Activated naive CD4-positive, alpha-beta T cell treated with Interleukin-2 at 50 U/mL for 16 hours (primary cell): ENCODE measurements at places on chromosomes 11 and 22.

- no peak for DNase-seq
Observed at GRCh38 chr11:69817265-69818230, 1.7 kb downstream of the FGF3 start.

GRCh38 chr22:31932863-31933262, 11.5 kb upstream of the YWHAH start:
- no peak for DNase-seq

GRCh38 chr22:30867746-30868662, 100.6 kb downstream of the MORC2 start:
- DNase-seq: no peak

- no peak for DNase-seq
Observed at GRCh38 chr22:42364604-42365110, 67.5 kb downstream of the NFAM1 start.

DNA sequence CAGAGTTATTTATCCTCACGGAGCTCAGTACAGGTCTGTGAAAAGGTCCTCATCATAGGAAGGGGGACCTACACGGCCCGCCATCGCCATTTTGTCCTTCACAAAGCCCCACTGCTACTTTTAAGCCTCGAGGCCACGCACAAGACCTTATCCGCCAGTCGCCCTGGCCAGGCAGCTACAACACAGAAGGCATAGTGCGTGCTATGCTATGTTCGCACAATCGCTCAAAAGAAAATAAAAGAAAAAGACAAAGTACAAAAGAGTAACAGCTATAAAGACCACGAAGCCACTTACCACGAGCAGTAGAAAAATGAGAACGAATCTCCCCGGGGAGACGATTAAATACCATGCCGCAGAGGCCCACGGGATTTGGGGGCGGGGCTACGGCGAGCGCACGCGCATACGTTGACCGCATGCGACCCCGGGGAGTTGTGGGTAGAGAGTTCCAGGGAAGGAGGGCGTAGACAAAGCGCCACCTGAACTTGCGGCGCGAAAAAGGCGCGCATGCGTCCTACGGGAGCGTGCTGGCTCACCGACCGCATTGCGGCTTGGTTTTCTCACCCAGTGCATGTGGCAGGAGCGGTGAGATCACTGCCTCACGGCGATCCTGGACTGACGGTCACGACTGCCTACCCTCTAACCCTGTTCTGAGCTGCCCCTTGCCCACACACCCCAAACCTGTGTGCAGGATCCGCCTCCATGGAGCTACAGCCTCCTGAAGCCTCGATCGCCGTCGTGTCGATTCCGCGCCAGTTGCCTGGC, 16.4 kb upstream of the WDR74 start:
- DNase-seq: peak; percentile 98

- no peak for DNase-seq
Observed at GRCh38 chr22:28938286-28938833, 55.0 kb downstream of the ZNRF3 start.

DNA sequence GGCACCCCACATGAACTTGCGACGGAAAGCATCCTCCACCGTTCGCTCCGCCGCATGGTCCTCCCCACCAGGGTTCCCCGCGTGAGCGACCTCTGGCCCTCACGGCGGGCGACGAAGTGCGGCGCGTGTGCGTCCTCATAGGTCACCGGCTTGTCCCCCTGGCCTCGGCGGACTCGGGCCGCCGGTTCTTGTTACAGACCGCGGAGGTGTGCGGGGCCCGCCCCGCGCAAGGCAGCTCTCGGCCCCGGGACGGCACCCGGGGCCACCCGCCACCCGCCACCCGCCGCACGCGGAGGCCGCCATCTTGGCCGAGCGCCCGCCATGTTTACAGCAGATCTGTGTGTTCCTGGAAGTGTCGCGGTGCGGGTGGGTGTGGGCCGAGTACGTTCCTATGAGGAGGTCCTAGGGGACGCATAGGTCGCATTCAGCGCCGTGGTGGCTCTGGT, 3.5 kb upstream of the IFITM2 start:
- DNase-seq: no peak

GRCh38 chr11:82890936-82891335, 9.3 kb downstream of the PRCP start:
- no peak for DNase-seq

- DNase-seq: no peak
Observed at GRCh38 chr11:16750417-16750816, 12.0 kb downstream of the C11orf58 start.

DNA sequence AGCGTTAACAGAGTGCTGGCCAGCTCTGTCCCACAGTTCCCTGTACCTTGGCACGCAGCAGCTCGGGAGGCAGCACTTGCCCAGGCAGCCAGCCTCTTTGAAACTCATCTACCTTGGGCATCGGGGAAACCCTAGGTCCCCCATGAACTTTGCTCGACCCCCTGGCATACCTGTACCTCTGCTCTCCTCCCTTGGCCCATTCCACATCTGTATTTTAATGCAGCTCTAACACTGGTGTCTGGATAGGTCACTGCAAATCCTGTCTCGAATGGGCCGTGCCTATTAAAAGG, 304.1 kb downstream of the TBC1D22A start:
- DNase-seq: no peak

- peak; percentile 94 for DNase-seq
Observed at GRCh38 chr11:66222358-66223149, 45.9 kb upstream of the RAB1B start.

- no peak for DNase-seq
Observed at GRCh38 chr11:130633466-130633865, 185.0 kb downstream of the ADAMTS15 start.

- no peak for DNase-seq
Observed at GRCh38 chr11:81787584-81788049, 946.0 kb downstream of the FAM181B start.

- no peak for DNase-seq
Observed at GRCh38 chr22:21633481-21633880, 921 bp downstream of the CCDC116 start.

DNA sequence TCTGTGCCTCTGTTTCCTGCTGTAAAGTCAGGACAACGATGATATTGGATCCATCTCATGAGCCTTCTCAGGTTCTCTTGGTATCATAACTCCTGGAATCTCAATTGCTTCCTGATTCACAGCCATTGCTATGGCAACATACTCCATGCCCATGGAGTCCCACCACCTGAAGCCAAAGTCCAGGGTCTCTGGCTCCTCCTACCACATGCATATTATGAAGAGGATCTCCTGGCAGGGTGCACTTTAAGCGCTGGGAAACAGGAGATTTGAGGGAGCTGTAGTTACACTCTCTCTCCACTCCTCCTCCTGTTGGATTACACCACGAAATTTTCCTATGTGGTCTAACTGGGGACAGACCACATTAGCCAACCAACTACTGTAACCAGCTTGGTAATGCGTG, 130.9 kb upstream of the SEZ6L start:
- DNase-seq: no peak

GRCh38 chr11:107250017-107250416, 207.6 kb downstream of the CWF19L2 start:
- no peak for DNase-seq

DNA sequence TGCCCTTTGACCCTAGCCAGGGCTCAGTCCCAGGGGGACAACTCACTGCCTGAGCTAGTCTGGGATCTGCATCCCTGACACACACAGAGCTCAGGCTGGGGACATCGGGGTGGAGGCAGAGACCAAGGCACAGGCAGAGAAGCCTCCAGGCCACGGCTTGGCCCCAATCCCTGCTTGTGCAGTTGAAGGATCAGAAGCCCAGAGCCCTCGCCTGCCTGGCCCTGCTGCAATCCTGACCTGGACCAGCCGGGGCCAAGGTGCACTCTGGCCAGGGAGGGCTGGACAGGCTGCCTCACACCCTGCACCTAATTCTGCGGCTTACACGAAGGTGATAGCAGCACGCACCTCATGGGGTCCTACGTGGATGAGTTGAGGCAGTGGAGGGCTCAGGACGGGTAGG, 34.6 kb downstream of the WNT7B start:
- DNase-seq: no peak

GRCh38 chr11:20247591-20248007, 87.3 kb upstream of the DBX1 start:
- no peak for DNase-seq

DNA sequence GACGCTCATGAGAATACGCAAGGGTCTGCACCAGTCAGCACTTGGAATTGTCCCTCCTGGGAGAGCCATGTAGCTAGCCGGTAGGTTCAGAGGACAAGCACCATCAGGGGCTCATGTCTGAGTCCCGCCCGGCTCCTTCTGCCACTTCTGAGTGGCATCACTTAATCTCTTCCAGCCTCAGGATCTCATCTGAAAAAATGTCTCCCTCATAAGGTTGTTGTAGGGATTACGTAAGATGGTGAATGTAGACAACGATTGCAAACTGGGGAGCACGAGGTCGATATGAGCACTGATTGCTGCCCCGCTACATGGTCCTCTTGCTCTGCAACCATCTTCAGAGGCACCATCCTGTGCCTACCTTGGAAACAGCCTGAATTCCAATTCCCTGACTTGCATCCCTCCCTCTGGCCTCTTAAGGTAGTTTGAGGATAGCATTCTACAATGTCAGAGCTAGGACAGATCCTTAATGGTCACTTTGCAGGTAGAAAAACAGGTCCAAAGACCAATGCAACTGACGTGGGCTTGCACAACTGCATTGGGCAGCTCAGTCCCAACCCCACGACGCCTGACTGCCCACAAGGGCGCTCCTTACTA, 115.8 kb upstream of the TMEM45B start:
- no peak for DNase-seq

- DNase-seq: no peak
Observed at GRCh38 chr11:125299821-125300220, 135.3 kb downstream of the PKNOX2 start.

DNA sequence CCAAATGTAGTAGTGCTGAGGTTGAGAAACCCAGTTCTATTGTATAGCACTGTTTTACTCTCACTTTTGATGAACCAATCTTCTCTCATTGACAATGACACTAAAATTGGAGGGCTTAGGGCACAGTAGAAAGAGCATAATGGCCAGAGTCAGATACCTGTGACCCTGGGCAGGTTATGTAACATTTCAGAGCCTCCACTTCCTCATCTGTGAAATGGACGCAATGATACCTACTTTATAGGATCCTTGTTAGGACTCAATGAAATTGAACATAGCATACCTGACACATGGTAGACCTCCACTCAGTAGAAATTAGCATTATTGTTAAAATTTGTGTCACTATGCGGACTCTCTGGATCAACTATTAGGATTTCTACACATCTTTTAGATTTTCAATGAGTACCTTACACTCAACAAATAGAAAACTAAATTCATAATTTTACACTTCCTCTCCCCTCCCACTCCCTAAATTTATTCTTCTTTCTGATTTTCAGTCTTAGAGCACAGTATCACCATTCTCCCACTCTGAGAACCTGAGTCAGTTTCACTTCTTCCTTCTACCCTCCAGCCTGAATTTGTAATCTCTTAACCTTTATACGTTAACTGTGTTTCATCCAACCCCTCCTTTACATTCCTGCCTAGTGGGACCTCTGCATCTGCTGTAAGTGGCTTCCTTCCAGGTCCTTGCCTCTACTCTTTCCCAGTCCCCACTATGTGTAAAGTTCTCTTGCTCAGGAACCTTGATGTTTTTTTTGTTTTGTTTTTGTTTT, 78.3 kb downstream of the MICAL2 start:
- DNase-seq: no peak

GRCh38 chr11:133726542-133726941, 118.8 kb downstream of the SPATA19 start:
- no peak for DNase-seq

DNA sequence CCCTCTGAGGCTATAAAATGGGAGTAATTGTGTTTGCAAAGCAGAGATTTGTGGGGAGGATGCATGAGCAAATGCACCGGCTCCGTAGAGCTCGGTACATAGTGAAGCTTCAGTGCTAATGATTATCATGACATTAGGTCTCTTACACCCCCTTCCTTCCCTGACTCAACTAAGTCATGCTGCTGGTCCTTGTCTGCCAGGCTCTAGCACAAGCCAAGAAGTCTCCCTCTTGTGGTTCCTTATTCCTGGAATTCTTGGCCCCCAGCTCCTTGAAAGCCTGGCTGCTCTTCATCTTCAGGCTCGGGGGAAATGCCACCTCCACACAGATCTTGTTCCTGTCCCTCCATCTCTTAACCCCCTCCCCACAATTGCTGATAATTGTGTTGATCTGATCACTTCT, 45.7 kb upstream of the SYT13 start:
- no peak for DNase-seq

DNA sequence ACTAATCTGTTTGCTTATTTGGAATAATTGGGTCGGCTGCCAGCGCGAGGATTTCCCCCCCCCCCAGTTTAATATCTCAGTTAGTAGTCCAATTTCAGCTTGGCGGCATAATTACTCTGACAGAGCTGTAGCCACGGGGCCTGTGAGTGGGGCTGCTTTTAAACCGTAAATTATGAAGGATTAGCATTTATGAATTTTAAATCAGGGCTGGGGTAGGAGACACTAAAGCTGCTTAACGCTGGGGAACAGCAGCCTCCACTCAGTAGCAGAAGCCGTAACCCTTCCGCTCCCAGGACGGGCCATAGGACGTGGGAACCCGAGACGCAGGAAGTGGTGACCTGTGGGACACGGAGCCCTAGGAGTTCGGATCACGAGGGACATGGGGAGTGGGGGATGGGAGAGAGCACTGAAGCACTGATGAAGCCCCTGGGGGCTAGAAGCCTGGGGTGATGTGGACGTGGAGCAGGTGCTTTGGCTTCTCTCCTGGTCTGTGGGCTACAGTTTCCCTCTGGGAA, 66.2 kb upstream of the LMO1 start:
- DNase-seq: no peak

- no peak for DNase-seq
Observed at GRCh38 chr22:30121960-30122359, 41.7 kb downstream of the HORMAD2 start.

GRCh38 chr11:87036756-87037449, 831 bp upstream of the TMEM135 start:
- peak; percentile 12 for DNase-seq

GRCh38 chr11:11476971-11477645, 124.1 kb upstream of the CSNK2A3 start:
- DNase-seq: no peak

DNA sequence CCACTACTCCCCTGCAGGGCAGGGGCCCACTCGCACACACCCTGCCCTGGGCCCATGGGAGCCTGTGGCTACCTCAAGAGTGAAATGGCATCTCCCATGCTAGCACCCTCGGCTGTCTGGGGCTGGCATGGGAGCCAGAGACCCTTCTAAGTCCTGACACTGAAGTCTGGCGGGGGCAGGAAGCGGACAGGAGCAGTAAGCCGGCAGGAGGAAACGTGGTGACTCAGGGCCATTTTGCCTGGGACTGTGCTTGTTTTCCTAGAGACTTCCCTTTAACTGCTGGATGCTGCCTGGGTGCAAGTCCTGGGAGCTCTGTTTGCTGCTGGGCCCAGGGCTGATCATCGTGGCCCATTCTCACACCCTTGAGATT, 16.8 kb downstream of the RELT start:
- no peak for DNase-seq

- no peak for DNase-seq
Observed at GRCh38 chr22:24482575-24482974, 12.6 kb upstream of the UPB1 start.

DNA sequence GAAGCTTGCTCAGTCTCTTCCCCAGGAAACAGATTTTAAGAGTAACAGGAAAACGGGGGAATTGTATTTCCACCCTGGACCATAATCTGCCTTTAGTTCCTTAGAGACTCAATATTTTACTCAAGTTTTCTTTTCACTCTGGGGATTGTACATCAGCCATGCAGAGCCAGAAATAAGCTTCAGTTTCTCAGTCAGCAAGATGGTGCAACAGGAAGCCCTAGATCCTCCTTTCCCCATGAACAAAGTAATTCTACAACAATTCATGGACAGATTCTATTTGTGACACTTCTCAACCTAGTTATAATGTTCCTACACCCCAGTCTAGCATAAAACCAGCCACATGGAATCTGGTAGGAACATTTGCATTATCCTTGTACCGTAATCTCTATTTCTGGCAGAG, 24.7 kb downstream of the OR8B2 start:
- DNase-seq: no peak
